ENCODE measurements at places on chromosomes 1 and 21. TPM values are rescaled to one million over a fixed set of nuclear protein-coding genes. Genes with fewer than 3 reads are reported as not detected.
A peak's percentile ranks its signal among the peaks of the same experiment; 100 is the strongest.

PIK3C2B gene
- polyA plus RNA-seq, result 46.1 TPM

OPRD1 gene
- 0.18 TPM for polyA plus RNA-seq

C1orf185 gene
- not detected for polyA plus RNA-seq

DNA sequence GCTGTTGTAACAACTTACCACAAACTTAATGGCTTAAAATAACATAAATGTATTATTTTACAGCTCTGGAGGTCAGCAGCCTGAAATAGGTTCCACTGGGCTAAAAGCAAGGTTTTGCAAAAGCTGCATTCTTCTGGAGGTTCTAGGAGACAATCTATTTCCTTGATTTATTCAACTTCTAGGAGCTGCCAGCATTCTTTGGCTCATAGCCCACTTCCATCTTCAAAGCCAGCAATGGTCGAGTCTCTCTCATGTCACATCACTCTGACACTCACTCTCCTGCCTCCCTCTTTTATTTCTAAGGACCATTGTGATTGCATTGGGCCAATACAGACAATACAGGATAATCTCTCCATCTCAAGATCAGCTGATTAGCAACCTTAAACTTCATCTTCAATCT is 15.1 kb upstream of the FOXJ3 start:
- DNase-seq, result no peak
- H3K4me1 ChIP-seq, result no peaks in the 10 kb centered on the region
- no peak overlapping the region for H3K27ac ChIP-seq
- no peaks in the 10 kb centered on the region for H3K36me3 ChIP-seq
- H3K27me3 ChIP-seq, result peaks cover 7% of the 10 kb centered on the region

- no peak overlapping the region for H3K4me3 ChIP-seq
- DNase-seq, result no peak
- no peak overlapping the region for H3K27ac ChIP-seq
- H3K4me1 ChIP-seq, result no peaks in the 10 kb centered on the region
- H3K27me3 ChIP-seq, result peaks cover 38% of the 10 kb centered on the region
- H3K36me3 ChIP-seq, result no peaks in the 10 kb centered on the region
These were observed 89.8 kb downstream of the NMNAT2 start for GRCh38 chr1:183328371-183328770.

DNA sequence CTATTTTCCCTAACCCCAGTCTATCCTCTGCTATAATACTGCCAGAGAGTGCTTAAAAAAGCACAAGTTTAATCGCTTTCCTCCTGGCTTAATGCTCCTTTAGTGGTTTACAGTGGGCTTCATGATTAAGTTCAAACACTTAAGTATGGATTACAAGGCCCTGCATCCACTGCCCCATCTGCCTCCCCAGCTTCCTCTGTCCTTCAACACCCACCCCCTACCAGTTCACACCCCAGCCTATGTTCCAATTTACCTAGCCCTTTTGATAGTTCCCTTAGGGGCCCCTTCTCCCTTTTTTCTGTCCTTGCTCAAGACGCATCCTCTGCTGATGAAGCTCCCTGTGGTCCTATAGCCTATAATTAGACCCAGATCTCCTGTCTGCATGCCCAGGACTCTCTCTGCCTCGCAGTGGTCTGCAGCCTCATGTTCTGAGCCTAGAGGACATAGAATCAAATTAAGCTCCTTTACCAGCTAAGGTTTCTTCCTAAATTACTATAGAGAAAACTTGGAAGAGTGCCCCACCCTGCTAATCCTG is 212.5 kb downstream of the FGGY start:
- peaks cover 14% of the 10 kb centered on the region for H3K4me1 ChIP-seq
- H3K27ac ChIP-seq, result no peak overlapping the region
- no peaks in the 10 kb centered on the region for H3K36me3 ChIP-seq
- no peak overlapping the region for H3K4me3 ChIP-seq
- DNase-seq, result no peak

S100A2 gene
- 1.1 TPM for polyA plus RNA-seq

GRCh38 chr1:159012495-159012894 is 2.8 kb downstream of the IFI16 start:
- peaks cover 28% of the 10 kb centered on the region for H3K36me3 ChIP-seq
- peaks cover 73% of the 10 kb centered on the region for H3K4me1 ChIP-seq
- DNase-seq, result peak; percentile 39
- no peaks in the 10 kb centered on the region for H3K27me3 ChIP-seq
- H3K27ac ChIP-seq, result peak overlapping the region; percentile 93

MEGF6 gene
- polyA plus RNA-seq, result 49.8 TPM

GNB1 gene
- 241 TPM for polyA plus RNA-seq

NEXN gene
- polyA plus RNA-seq, result 41.8 TPM

DNA sequence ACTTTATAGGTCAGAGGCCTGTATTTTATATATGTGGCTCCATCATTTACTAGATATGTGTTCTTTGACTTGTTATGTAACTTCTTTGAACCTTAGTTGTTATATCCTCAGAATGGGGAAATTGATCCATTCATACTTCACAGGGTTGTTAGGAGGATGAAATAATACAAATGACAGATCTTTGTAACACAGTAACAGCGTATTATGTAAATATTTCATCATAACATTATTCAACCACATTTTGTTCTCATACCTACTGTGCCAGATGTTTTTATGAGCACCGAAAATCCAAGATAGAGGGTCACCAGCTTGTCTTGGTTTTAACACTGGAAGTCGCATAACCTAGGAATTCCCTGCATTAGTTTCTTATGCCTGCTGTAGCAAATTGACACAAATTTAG is 3.3 kb downstream of the SUCO start:
- H3K4me1 ChIP-seq, result peaks cover 4% of the 10 kb centered on the region
- no peaks in the 10 kb centered on the region for H3K36me3 ChIP-seq
- H3K27me3 ChIP-seq, result no peaks in the 10 kb centered on the region
- no peak for DNase-seq
- no peak overlapping the region for H3K27ac ChIP-seq
- no peak overlapping the region for H3K4me3 ChIP-seq

HSPB7 gene
- 6.3 TPM for polyA plus RNA-seq

DNA sequence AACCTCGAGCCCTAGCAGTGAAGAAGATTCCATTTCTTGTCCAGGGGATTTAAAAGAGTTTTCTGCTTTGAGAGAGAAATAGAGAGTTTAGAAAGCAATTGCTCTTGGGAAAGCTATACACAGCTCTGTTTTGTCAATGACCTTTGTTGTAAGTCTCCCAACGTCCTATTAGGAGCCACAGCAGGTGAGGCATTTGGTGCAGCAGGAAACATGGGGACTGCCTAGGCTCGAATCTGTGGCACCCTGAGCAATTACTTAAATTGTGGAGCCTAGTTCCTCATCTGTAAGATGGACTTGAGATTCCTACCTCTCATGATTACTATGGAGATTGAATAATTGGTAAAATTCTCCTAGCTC is 8.2 kb downstream of the DCLRE1B start:
- DNase-seq, result no peak
- H3K4me1 ChIP-seq, result no peaks in the 10 kb centered on the region
- no peak overlapping the region for H3K4me3 ChIP-seq
- peak overlapping the region; percentile 31 for H3K27ac ChIP-seq
- H3K36me3 ChIP-seq, result no peaks in the 10 kb centered on the region

- no peak overlapping the region for H3K4me3 ChIP-seq
- no peaks in the 10 kb centered on the region for H3K36me3 ChIP-seq
- H3K27ac ChIP-seq, result no peak overlapping the region
These were observed 75.5 kb upstream of the DYNLT5 start for GRCh38 chr1:66676613-66677298.

- peak overlapping the region; percentile 50 for H3K27ac ChIP-seq
- no peaks in the 10 kb centered on the region for H3K36me3 ChIP-seq
- H3K4me1 ChIP-seq, result peaks cover 82% of the 10 kb centered on the region
These were observed 11.1 kb downstream of the IFFO2 start for GRCh38 chr1:18945401-18945849.

DNA sequence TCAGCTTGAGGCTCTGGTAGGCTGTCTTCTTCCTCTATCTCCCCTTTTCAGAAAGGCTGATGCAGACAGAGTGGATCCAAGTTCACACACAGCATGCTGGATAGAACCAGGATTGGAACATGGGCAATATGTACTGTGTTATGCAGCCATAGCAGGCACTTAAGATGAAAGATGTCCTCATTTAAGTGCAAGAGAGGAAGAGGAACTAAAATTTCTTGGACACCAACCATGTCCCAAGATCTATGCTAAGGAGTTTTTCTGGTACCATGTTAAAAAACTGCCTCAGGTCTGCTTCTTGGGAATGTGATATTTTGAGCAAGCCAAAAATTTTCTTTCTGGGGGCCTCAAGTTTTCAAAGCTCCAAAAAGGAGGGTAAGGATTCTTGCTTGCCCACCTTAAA is 1.2 kb downstream of the SDHB start:
- no peak overlapping the region for H3K4me3 ChIP-seq
- DNase-seq, result no peak
- peak overlapping the region; percentile 81 for H3K27ac ChIP-seq
- H3K27me3 ChIP-seq, result no peaks in the 10 kb centered on the region

DNA sequence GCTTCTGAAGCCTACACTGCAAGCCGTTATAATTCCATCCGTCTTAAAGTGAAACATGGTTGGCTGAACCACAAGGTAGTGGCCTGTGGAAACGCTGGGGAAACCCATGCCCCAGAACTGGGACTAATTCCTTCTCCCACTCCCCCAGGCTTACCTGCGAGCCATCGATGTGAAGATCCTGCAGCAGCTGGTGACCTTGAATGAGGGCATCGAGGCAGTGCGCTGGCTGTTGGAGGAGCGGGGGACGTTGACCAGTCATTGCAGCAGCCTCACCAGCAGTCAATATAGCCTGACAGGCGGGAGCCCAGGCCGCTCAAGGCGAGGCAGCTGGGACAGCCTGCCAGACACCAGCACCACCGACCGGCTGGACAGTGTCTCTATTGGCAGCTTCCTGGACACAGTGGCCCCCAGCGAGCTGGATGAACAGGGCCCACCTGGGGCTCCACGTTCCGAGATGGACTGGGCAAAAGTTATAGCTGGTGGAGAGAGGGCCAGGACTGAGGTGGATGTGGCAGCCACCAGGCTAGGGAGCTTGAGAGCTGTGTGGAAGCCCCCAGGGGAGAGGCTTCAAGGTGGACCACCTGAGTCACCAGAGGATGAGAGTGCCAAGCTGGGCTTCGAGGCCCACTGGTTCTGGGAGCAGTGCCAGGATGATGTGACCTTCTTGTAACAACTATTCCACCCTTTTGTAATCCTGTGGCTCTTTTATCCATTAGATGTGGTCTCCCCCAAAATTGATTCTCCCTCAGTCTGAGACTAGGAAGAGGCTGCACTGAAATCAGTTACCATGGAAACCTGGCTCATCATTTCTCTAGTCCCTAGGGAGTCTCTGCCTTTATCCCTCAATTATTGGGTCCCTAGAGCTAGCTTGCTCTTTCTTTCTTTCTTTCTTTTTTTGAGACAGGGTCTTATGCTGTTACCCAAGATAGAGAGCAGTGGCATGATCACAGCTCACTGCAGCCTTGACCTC is 16.7 kb downstream of the LURAP1 start:
- no peak overlapping the region for H3K27ac ChIP-seq
- no peaks in the 10 kb centered on the region for H3K27me3 ChIP-seq
- H3K4me3 ChIP-seq, result no peak overlapping the region

SPRR2F gene
- not detected for polyA plus RNA-seq

TGFB2 gene
- polyA plus RNA-seq, result 116 TPM

DNA sequence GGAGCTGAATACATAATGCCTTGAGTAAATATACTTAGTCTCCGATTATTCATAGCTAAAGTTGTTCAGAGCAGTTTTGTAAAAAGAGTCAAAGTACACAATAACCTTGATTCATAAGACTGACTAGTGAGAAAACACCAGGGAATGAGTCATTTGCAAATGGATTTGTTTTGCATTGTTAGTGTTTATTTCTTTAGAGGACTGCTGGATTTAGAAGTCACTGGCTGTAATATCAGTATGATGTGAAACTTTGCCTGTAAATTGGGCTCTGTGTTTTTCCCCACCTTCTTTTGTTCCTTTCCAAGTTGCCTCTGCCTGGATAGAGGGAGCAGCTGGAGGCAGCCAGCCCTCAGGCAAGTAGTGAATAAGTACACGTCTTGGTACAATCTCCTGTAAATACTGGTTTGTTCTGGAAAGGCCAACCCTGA is 474.7 kb downstream of the NUF2 start:
- no peaks in the 10 kb centered on the region for H3K4me1 ChIP-seq
- no peak overlapping the region for H3K27ac ChIP-seq
- H3K4me3 ChIP-seq, result no peak overlapping the region
- no peaks in the 10 kb centered on the region for H3K27me3 ChIP-seq
- DNase-seq, result no peak

GRCh38 chr1:181661569-181661968 is 178.3 kb downstream of the CACNA1E start:
- H3K4me3 ChIP-seq, result no peak overlapping the region
- H3K4me1 ChIP-seq, result no peaks in the 10 kb centered on the region
- no peaks in the 10 kb centered on the region for H3K36me3 ChIP-seq

DNA sequence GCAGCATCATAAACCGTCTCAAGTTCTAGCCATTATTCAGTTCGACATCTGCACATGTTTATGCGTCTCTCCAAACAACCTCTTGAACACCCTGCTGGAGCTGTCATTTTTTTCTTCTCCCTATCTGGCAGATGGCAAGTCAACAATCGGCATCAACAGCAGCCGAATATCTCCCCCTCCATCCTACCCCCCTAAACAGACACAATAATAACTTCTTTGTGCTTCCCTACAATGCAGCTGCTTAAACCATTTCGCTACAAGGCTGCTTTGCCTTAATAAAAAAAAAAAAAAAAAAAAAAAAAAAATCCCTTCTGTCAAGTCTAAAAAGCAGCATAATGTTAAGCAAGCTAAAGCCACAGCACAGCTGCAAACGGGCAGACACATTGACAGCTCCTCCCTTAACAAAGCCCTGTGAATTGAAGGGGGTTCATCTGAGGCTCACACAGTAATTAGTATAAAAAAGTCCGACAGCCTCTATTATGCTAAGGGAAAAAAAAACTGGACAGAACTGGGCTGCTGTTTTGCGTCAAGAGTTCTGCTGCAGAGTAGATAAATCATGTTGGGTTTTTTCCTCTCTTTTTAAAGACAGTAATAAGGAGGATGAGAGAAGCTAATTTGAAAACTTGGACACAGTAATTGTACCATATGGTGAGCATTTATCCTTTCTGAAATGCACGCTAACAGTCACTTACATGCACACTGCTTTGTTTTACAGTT is 136.4 kb downstream of the AKT3 start:
- no peak overlapping the region for H3K27ac ChIP-seq
- H3K36me3 ChIP-seq, result no peaks in the 10 kb centered on the region
- no peaks in the 10 kb centered on the region for H3K27me3 ChIP-seq
- no peak overlapping the region for H3K4me3 ChIP-seq
- peak; percentile 54 for DNase-seq

OR2L5 gene
- not detected for polyA plus RNA-seq

DNA sequence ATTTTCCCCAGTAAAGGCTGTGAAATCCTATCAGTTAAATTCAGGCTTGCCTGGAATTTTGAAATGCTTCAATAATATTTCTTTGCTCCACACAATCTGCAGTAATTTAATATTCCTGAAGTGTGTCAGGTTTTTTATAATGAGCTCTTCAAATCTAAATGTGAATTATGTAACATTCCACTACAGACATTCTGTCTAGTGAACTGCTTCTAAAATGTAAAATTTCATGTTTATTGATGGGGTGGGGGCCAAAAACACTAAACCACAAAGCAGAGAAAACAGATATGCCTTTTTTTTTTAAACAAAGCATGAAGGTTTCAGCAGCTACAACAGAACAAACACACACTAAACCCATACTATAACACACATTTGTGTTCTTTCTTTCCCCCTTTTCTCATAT is 129.7 kb downstream of the DAB1 start:
- no peaks in the 10 kb centered on the region for H3K36me3 ChIP-seq
- no peaks in the 10 kb centered on the region for H3K4me1 ChIP-seq
- no peak for DNase-seq
